ENCODE measurements at places on chromosomes 6 and 20.

- DNase-seq: no peak
Measured at GRCh38 chr20:3279761-3280160, 40.8 kb upstream of the SLC4A11 start.

- DNase-seq: no peak
Measured at GRCh38 chr6:168157272-168158212, 78.5 kb upstream of the FRMD1 start.

DNA sequence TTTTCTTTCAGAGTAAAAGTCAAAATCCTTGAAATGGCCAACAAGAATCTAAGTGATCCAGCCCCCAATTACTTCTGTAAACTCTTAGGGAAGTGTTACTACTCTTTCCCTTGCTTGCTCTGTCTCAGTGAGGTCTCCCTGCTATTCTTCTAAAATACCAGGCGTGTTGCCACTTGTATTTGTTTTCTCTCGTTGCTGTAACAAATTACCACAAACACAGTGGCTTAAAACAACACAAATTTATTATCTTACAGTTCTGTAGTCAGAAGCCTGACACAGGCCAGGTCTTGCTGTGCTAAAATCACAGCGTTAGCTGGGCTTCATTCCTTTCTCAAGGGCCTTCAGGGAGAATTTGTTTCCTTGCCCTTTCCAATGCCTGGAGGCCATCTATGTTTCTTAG, 59.9 kb downstream of the HECA start:
- no peak for DNase-seq

- no peak for DNase-seq
Measured at GRCh38 chr6:39914239-39914638, 20.0 kb downstream of the MOCS1 start.

- no peak for DNase-seq
Measured at GRCh38 chr6:168053086-168053956, 25.7 kb downstream of the FRMD1 start.

GRCh38 chr20:35369804-35370203, 42.0 kb downstream of the UQCC1 start:
- DNase-seq: no peak

- DNase-seq: no peak
Measured at GRCh38 chr6:31794294-31794865, 1.2 kb downstream of the VARS1 start.

GRCh38 chr20:33640287-33640686, 21.8 kb upstream of the C20orf144 start:
- DNase-seq: no peak

- DNase-seq: peak; percentile 32
Measured at GRCh38 chr20:23419995-23420901, 1.0 kb downstream of the NAPB start.

DNA sequence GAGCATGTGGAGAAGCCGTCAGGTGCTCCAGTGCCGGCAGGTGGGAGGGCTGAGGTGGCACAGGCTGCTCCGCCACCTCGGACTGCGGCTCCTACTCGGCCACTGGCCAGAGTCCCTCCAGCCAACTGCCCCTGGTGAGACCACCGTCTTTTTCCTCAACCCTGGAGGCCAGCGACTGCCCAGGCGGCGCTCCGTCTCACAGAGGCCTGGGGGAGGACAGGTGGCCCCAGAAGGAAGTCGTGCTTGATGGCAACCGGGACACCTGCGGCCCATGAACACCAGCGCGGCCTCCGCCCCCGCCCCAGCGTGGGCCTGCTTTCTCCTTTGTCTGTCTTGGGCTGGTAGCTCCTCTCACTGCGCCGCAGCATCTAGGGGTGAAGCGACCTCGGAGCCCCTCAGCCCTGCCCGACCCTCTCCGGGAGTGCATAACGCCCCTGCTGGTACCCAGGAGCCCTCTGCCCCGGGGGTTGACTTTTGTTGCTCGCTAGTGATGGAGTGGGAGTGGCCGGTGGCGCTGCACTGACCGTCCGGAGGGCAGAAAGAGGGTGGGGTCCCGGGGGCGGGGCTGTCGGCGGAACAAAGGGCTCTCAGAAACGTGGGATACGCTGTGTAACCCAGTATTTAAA, 706 bp upstream of the TUBB2B start:
- no peak for DNase-seq

DNA sequence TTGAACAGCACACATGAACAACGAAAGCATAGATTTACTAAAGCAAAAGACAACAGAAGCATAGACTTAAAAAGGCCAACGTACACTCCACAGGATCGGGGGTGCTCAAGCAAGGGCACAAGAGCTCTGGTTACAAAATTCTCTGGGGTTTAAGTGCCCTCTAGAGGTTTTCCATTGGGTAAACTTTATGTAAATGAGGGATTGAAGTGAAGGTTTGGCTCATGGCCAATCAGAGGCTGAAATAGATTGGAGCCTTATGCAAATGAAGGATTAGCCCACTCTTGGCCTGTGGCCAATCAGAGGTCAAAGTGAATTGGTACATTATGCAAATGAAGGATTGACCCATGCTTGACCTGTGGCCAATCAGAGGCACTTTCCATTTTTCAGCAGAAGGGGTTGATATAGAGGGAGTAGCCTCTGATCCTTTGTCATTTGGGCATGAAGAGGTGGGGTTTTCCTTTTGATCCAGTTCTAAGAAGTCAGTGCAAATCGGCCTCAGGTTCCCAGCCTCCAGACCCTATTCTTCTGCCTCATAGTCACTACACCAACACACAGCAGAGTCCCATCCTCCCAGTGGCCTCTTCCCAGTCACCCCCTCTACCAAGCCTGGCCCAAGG, 244.9 kb downstream of the THBS2 start:
- DNase-seq: no peak

- DNase-seq: no peak
Measured at GRCh38 chr6:4366635-4367395, 231.4 kb upstream of the ECI2 start.

DNA sequence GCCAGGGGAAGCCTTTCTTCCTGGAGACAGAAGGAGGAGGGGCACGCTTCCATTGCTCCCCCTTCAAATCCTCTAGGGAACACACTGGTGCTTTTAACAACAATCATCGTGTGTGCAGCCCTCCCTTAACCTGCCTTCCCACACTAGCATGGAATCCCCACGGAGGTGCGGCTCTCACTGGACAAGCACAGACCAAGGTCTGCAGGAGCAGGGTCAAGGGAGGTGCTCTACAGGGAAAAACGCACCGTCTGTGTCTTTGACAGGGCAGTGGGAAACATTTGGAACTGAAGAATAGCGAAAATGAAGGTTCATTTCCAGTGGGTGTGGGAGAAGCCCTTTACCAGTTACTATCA, 527.1 kb downstream of the QKI start:
- DNase-seq: no peak

DNA sequence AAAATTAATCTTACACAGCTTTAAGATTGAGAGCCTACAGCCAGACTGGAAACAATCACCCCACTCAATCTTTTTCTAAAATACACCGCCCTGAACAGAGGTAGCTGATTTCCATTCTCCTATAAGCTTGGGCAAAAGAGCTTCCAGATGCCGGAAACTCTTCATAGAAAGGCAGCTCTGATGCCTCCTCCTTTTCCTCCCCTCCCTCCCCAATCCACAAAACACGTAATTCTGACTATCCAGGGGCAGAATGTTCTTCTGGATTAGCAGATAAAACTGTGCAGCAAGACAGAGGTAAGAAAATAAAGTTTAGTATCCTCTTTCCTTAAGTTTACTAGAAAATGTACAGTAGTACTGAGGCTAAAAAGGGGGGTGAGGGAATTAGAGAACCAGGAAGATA, 15.8 kb downstream of the ADNP start:
- no peak for DNase-seq

DNA sequence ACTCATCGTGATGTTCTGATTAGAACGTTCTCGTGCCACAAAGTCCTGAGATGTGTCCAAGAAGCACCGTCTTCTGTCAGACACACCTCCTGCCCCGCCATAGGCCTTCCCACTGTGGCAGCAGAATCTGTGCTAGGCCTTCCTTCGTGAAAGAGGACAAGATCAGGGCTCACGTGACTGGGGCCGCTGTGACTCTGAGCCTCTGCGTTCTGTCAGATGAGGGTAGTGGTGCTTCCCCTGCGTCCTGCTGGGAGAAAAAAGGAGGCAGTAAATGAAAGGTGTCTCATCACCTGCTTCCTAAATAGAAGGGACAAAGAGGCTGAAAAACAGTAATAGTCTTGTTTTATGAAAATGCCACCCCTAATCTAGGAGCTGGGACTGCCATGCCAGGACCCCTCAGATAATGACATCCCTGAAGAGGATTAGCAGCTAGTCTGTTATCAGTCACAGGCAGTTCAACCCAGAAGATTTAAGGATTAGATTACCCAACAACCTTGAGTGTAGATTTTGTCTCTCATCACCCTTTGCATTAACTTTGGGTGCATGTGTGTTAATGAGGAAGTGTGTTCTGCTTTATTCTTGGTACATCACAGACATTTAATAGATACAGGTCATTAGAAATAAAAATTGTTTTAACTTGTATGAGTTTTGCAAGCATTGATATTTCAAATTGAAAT, 4.1 kb downstream of the DNAJC5 start:
- no peak for DNase-seq

DNA sequence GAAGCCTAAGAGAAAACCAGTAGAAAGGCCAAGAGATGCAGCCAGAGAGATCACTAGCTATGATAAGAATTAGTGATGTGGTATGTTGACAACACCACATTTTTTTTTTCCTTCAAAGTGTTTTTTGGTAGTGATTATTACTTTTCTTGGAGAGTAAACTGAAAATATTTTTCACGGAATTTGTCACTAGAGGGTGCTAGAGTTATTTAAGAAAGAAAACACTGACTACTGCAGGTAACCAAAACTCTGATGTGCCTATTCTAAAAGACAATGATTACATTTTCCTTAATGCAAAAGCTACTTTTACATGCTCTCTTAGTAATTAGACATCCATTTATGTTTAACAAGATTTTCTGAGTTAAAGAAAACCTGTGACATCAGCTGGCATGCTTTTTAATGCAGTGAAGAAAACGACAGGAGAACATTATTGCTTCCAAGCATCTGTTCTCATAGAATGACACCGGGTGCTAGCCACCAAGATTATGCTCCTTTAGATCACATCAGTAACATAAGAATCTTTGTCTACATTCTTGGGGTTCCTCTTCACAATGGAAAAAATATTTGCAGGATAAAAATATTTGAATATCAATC, 28.8 kb downstream of the RWDD2A start:
- no peak for DNase-seq

GRCh38 chr20:1391640-1392442, 1.0 kb downstream of the FKBP1A start:
- DNase-seq: no peak

DNA sequence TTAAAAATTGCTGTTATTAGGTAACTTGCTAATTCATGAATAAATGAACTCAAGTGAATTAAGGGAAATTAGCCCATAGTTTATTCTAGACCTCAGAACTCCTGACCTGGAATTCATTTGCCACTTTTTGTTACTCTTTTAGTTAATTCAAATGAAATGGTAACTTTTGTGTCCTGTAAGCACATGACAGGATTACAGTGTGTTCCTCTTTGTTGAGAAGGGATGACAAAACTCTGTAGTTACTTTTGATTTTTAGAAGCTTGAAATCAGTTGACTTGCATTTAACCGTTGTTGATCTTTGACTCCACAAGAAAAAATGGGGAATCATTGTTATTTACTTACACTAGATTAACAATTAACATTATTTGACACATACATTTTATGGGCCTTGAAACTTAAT, 6.2 kb downstream of the SLC9A8 start:
- DNase-seq: no peak

- no peak for DNase-seq
Measured at GRCh38 chr6:12186528-12186927, 103.6 kb upstream of the EDN1 start.

GRCh38 chr6:44594481-44594880, 207.0 kb downstream of the CDC5L start:
- DNase-seq: no peak

- DNase-seq: no peak
Measured at GRCh38 chr6:152532556-152533422, 104.4 kb downstream of the SYNE1 start.

DNA sequence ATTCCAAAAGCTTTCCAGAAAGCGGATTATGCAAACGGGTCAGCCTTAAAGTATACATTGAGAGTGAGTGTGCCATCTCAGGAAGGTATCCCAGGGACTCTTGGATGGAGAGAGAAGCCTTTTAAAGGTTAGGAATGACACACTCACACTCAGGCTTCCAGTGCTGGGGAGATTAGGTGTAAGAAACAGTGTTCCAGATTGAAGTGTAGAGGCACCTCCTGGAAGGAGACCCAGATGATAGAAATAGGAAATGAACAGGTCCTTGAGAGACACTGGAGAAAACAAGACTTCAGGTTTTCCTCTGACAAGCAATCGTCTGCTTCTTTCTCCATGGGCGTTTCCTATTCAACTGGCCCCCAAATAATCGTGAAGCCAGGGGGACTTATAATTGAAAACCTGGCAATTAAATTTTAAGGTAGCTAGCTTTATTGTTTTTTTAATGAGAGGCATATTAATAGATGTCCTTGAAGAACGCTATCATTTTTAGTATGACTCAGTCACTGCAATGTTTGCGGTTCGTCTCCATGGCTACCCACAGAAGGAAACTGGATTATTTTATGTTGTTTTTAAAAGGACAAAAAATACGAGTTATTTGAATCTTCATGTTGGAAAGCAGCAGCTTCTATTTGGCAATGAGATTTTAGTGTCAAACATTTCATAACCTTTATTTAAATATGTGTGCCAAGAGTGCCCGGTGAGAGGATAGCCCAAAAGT, 85.3 kb downstream of the TRMT6 start:
- no peak for DNase-seq

DNA sequence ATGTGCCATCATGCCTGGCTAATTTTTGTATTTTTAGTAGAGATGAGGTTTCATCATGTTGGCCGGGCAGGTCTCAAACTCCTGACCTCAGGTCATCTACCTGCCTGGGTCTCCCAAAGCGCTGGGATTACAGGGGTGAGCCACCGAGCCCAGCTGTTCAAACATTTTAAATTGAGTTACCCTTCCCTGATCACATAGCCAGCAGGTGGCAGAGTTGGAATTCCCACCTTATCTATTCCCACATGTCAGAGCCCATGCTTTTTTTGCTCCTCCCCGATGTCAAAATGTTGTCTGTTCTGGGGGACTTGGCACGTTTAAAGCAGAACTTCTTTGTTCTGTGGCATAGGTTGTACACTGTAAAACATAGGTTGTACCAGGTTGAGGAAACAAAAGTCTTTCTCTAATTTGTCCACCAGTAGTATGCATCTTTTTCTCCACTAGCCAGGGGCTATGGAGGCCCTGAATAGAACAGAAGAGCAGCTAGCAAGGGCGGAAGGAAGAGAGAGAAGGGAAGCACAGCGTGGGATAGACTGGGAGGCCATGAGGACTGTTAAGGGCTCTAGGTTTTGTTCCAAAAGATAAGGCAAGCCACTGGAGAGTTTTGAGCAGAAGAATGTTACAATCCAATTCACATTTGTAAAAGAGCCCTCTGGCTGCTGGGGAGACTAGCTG, 7.3 kb upstream of the LBP start:
- no peak for DNase-seq

- no peak for DNase-seq
Measured at GRCh38 chr6:150255840-150256239, 113.0 kb upstream of the IYD start.

DNA sequence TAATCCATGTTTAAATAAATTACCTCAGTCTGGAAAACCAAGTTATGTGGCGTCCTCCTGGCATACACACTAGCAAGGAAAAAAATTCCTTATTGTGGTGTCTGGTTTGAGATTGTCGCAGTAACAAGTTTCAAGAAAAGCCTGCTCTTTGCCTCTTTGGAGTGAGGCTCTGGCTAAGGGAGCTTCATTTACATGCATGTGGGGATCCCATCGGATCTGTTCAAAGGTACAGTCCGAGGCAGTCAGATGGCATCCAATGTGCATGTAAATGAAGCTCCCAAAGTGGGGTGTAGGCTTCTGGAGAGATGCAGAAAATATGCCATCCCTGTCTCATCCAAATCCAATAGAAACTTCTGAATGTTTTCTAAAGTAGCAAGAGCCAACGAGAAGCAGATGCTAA, 199.5 kb upstream of the FBXL4 start:
- no peak for DNase-seq
